ENCODE measurements at places on chromosomes 12 and 14. TPM values are rescaled to one million over a fixed set of nuclear protein-coding genes. Genes with fewer than 3 reads are reported as not detected.

GRCh38 chr14:102868956-102869547 is 53.4 kb upstream of the AMN start:
- no peak for DNase-seq

DNA sequence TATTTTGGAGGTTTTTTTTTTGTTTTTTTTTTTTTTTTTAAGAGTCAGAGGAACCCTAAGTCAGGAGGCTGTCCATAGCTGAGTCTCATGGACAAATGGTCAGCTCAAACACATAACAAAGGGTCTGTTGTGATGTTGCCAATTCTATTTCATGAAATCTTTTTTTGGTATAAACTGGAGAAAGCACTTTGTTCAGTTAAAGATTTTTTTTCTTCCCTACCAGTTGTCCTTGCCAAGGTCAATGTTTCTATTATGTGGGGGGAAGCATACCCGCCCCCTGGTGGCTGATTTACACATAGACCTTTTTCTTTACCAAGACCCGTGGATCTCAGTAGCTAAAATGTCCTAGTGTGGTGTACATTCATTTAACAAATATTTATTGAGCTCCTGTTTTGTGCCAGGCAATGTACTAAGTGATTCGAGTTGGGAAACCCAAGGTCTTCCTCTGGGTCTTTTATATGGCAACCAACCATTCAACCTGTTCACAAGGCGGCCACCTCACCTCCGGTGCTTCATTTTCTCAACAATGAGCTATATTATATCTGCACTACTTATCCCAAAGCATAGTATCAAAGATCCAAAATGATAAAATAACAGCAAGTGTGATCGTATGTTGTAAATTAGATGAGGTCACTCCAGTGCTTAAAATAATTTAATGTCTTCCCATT is 214.5 kb downstream of the PAH start:
- DNase-seq, result peak; percentile 89

DNA sequence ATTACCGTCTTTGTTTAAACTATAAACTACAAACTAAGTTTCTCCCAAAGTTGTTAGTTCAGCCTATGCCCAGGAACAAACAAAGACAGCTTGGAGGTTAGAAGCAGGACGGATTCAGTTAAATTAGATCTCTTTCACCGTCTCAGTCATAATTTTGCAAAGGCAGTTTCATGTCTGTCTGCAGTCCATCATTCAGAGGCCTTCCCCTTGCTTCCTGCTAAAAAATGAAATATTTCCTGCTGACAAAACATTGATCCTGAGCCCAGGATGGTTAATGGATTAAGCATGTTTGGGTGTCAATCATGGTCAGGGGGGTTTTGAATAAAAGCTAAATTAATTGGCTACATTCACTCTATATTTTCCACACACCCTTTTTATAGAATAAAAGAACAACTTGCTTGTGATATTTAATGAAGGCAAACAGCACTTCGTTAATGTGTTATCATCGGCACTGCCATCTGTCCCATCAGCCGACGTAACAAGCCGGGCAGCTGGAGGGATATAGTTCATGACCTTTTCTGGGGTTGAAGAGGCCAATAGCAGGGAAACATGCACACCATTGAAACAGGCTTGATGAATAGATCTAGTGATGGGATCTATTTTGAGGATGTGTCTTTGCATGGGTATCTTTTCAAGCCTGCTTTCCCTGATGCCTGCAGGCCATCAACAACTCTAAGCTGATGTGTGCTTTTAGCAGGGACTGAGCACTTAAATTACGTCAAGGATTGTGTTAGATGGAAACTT is 521.3 kb upstream of the TMEM132C start:
- DNase-seq, result no peak

Gene RPS6KL1
- 0.36 TPM for total RNA-seq

DNA sequence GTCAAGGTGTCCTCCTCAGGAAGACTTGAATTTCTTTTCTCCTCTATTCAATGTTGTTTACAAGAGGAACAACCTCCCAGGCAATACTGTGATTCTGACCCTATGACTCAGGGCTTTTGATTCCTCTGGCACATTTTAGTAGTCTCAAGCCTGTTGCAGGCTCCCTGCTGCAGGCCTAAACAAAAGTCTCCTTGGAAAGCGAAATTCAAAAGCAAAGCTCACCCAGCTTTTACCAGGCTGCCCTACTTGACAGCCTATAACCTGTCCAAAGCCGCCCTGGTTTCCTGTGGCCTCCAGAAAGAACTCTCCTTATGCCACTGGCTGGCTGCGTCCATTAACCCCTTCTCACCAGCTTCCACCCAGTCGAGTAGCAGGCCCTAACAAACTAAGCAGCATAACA is 11.6 kb downstream of the FGD6 start:
- DNase-seq, result peak; percentile 41

Gene GALNT8
- not detected for total RNA-seq

Gene SIX4
- 15.6 TPM for total RNA-seq

- DNase-seq, result no peak
These were observed 29.1 kb downstream of the PAWR start for GRCh38 chr12:79661629-79662028.

DNA sequence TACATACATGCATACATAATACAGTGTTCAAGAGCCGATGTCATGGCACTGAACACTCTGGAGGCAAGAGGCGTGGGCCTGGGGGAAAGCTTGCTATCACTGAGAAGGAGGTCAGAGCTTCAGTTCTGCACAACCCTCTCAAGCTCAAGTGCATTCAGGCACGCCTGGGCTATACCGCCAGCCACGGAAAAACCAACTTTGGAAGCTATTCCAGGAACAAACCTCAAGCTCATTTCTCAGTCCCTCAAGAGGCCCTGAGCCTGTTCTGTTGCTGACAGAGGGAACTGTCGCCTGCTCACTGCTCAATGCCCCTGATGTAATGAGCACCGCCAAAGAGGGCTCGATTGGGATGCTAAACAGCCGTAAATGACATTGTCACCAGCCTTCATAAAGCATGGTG is 9.2 kb downstream of the NOS1 start:
- DNase-seq, result no peak

Gene POTEM
- total RNA-seq, result not detected

GRCh38 chr14:65238456-65238855 is 136.1 kb upstream of the MAX start:
- no peak for DNase-seq

Gene CCDC85C
- 3.2 TPM for total RNA-seq

DNA sequence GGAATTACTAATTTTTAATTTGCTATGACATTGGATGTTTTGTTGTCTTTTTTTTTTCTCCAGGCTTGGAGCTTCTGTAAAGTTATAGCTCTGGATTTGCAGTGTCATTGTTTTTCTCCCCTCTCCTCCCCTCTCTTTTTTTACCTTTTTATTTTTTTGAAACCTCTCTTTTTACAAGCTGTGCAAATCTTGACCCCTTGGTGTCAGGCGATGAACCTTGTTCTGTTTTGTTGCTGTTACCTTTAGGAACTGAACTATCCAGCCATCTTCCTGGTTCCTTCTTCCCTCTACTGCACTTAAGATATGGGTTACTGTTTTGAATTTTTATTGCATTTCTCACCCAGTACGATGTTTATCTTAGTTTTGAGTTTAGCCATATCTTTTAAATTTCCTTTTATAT is 13.7 kb downstream of the KTN1 start:
- DNase-seq, result no peak

DNA sequence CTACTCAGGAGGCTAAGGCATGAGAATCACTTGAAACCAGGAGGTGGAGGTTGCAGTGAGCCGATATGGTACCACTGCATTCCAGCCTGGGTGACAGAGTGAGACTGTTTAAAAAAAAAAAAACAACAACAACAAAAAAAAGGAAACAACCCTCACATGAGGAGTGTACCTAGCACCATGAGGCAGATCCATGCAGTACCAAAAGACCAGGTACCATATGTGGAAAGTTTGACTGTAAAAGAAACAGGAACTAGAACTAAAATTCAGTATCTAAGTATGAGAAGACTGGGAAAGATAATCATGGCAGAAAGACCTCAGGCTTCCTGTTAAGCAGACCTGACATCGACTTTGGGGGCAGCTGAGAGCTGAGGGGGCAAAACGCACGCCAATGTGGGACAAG is 55.1 kb downstream of the TRAFD1 start:
- no peak for DNase-seq

Gene MYF6
- total RNA-seq, result not detected

DNA sequence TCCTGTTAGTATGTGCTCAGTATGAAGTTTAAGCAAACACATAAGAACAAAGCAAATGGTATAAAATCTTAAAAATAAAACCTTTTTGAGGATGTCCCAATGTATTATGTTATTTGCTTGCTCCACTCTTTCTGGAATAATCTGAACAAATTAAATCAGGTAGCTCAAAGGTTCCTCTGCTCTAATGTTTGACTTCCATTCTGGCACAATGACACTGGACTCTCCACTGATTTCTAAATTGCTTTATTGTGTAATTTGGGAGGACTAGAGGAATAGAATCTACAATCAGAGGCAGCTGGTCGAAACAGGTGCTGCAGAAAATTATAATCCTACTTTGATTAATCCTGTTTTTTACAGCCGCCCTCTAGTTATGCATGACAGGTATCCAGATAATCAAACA is 523.7 kb upstream of the FOXG1 start:
- DNase-seq, result no peak

GRCh38 chr12:65269603-65270002 is 8.9 kb upstream of the MSRB3 start:
- no peak for DNase-seq

GRCh38 chr14:76701981-76702380 is 59.3 kb upstream of the VASH1 start:
- DNase-seq, result no peak

Gene OS9
- 211 TPM for total RNA-seq

Gene JAG2
- total RNA-seq, result 3.3 TPM

DNA sequence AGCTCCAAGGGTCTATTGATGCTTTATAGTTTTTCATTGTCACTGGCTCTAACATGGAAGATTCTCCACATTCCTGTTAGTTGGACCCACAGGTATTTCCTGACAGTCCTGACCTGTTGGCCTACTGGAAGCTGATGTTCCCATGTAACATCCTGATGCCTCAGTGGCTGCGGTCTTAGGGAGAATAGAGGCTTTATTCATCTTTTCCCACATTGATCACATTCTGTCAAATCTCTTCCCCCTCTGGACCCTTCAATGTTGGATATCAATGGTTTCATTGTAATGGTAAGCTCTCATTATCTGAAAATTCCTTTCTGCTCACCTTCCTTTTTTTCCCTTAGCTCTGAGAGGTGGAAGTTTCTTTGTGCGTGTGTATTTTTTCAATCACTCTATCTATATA is 280.9 kb upstream of the TBX3 start:
- no peak for DNase-seq

Gene TXNRD1
- total RNA-seq, result 323 TPM

DNA sequence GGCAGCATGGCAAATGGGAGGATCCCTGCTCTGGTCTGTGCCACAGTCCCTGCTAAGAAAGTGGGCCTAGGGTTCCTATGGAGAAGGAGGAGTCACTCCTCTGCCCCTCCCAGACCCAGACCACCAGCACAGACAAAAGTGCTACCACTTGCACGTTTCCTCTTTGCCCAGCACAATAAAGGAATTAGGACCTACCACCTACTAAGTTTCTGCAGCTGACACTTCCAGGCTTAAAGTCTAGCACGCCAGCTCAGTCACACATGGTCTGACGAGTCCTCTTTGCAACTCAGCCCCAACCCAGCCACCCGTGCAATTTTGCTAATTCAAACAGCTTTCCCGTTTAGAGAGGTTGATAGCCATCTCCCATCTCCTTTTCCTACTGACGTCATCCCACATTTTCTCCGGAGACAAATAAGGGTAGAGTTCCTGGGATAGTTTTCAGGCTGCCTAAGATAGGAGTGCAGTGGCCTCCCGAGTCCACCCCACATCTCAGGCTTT is 66.2 kb upstream of the PTGR2 start:
- DNase-seq, result no peak

- DNase-seq, result no peak
These were observed 31.5 kb upstream of the BHLHE41 start for GRCh38 chr12:26156201-26156871.

DNA sequence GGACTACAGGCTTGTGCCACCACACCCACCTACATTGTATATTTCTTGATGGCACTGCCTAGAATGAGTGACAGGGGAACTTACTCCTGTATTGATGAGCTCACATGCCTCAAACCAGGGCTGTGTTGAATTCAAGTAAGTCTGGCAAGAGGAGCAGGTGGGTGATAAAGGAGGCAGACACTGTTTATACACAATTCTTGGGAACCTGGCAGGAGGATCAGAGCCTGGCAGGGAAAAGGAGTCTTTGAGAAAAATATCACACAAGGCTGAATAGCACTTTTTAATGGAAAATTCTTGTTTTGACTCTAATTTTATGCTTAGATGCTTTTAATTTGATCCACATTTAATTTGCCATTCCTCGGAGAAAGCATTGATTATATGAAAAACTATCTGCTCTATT is 293.1 kb upstream of the NPAS3 start:
- no peak for DNase-seq

GRCh38 chr14:71273366-71273765 is 366.1 kb downstream of the PCNX1 start:
- no peak for DNase-seq

GRCh38 chr12:11768233-11768965 is 118.9 kb downstream of the ETV6 start:
- DNase-seq, result no peak

Gene FGF6
- total RNA-seq, result not detected

Gene EPYC
- total RNA-seq, result 1.8 TPM

DNA sequence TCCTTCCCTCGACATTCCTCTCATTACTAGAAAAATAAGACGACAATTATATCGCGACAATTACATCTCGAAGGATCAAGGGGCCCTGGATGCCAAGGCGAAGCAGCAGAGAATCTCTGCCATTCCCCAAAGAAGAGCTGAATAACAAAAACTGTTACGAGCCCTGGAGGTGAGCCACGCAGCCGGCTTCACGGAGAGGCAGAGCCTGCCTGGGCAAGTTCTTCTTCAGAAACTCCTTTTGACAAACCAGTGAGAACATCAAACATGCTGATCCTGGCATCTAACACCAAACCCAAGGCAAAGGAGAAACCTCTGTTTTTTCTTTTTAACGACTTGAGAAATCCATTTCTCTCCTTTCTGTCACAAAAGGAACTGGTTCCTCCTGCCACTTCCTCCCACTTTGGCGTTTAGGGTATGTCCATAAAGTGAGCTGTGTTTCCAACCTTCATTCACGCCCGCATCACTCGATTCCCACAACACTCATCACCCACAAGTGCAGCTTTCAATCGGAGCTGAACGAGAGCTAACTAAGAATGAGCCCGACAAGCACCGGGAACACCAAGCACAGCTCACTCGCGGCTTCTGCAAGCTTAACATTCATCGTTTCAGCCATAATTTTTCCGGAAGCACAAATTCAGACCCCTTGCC is 21.5 kb downstream of the CCDC88C start:
- DNase-seq, result peak; percentile 32
